ENCODE measurements at places on chromosomes 12 and 14. TPM values are rescaled to one million over a fixed set of nuclear protein-coding genes. Genes with fewer than 3 reads are reported as not detected.

DNA sequence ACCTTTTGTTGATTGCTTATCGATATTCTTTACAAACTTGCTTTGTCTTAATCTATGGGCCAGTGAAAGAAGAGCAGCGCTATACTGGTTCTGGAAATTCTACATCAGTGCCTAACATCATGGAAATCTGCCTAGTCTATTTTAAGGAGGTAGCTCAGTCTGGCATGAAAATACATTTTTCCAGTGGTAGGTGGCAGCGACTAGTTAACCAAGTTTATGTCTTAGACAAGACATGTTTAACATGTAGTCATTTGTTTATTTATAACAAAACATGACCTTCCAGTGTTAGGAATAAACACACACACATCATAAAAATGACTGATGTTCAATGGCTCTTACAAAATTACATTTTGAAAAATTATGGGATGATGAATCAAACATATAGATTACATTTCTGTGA, 336.0 kb upstream of the SOX5 start:
- DNase-seq = no peak

GRCh38 chr12:112167718-112168525, 42.6 kb downstream of the TRAFD1 start:
- no peak for DNase-seq

DNA sequence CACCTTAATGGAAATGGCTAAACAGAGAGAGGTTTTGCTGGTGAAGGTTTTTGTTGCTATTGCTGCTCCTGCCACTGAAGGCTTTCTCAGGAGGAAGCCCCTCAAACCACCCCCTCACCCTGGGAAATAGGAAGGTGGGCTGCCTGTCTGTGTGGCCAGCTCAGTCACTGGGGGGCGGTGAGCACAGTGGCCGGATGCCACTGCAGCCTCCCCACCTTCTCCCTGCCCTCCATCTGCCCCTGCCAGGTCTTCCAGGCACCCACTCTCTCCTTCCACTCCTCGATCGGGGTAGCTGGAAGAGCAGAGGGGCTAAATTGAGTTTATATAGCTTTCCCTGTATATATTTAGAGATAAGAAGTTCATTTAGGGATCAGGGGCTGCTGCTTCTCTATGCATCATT, 80.8 kb downstream of the PAPOLA start:
- DNase-seq = no peak

DNA sequence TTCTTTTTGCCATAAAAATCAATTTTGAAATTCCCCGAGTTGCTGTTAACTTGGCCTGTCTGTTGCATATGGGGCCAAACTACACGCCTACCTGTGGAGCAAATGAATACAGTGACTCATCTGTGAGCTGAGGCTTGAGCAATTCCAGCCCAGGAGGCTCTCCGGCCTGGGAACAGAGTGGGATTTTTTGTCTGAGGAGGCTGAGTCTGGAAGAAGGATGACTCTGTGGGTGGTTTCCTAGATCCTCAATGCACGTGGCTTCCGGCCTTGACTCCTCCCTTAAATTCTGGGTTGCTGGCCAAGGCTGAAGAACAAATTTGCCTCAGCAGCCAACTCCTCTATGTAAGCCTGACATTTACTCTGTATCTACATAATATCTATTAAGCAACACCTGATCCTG, 124.1 kb downstream of the SSPN start:
- DNase-seq = peak; percentile 96

GRCh38 chr12:32102234-32102633, 4.4 kb upstream of the BICD1 start:
- no peak for DNase-seq

DNA sequence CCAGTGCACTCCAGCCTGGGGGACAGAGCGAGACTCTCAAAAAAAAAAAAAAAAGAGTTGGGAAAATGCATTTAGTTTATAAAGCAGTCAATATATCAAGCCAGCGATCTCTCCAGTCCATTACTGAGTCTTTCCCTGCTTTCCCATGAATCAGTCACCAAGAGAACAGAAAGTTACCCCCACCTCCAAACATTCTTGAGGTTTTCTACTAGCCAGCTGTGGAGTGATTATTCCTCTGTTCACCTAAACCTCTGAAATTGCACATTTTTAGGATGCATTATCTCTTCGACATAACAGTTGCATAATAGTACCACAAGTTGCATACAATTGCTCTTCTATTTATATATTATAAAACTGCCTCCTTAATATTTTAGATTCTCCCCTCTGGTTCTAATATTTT, 134.8 kb upstream of the DIO3 start:
- no peak for DNase-seq

DNA sequence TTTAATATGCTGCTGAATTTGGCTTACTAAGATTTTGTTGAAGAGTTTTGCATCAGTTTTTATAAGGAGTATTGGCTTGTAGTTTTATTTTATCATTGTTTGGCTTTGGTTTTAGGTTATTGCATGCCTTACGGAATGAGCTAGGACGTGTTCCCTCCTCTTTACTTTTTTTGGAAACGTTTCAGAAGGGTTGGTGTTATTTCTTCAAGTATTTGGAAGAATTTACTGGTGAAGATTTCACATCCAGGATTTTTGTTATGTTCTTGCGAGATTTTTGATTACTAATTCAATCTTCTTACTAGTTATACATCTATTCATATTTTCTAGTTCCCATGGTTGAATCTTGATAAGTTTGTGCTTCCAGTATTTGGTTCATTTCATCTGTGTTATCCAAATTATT, 823.2 kb downstream of the SLC6A15 start:
- DNase-seq = no peak

- peak; percentile 88 for DNase-seq
Measured at GRCh38 chr14:22190411-22191191, 398.4 kb downstream of the DAD1 start.

- no peak for DNase-seq
Measured at GRCh38 chr14:89304561-89304960, 112.5 kb downstream of the FOXN3 start.

MLH3 gene
- total RNA-seq = 17.9 TPM

LRRC10 gene
- not detected for total RNA-seq

PRPH gene
- 0.41 TPM for total RNA-seq
